ENCODE measurements at places on chromosomes 13 and 19.
A peak's percentile ranks its signal among the peaks of the same experiment; 100 is the strongest.

- no peak for DNase-seq
Measured at GRCh38 chr19:31610018-31610417, 260.8 kb upstream of the TSHZ3 start.

GRCh38 chr13:25679159-25679558, 307.4 kb downstream of the ATP8A2 start:
- DNase-seq = peak; percentile 10

- peak; percentile 60 for DNase-seq
Measured at GRCh38 chr19:8363803-8364771, at the start of gene ANGPTL4. ANGPTL4 (plus strand) TSS chr19:8364155; CDS start chr19:8364322, 167 bp downstream.

- DNase-seq = no peak
Measured at GRCh38 chr19:17755443-17755890, 4.2 kb downstream of the FCHO1 start.

Data from hematopoietic multipotent progenitor cell treated with erythropoietin and hydrocortisone succinate and interleukin-3 and kit ligand, for 4 days (in vitro differentiated cells).